ENCODE measurements at places on chromosomes 2 and 18.

- no peak for DNase-seq
Observed at GRCh38 chr2:150378686-150379085, 108.8 kb downstream of the RND3 start.

GRCh38 chr18:13139885-13140450 lies 78.6 kb upstream of the LDLRAD4 start:
- no peak for DNase-seq

GRCh38 chr2:227813562-227814353 lies at the start of gene CCL20:
TSS of gene CCL20 (plus strand) at chr2:227813842. CDS start at chr2:227813912, 70 bp downstream.
- DNase-seq: no peak

- no peak for DNase-seq
Observed at GRCh38 chr18:22337833-22338232, 79.9 kb downstream of the CTAGE1 start.

DNA sequence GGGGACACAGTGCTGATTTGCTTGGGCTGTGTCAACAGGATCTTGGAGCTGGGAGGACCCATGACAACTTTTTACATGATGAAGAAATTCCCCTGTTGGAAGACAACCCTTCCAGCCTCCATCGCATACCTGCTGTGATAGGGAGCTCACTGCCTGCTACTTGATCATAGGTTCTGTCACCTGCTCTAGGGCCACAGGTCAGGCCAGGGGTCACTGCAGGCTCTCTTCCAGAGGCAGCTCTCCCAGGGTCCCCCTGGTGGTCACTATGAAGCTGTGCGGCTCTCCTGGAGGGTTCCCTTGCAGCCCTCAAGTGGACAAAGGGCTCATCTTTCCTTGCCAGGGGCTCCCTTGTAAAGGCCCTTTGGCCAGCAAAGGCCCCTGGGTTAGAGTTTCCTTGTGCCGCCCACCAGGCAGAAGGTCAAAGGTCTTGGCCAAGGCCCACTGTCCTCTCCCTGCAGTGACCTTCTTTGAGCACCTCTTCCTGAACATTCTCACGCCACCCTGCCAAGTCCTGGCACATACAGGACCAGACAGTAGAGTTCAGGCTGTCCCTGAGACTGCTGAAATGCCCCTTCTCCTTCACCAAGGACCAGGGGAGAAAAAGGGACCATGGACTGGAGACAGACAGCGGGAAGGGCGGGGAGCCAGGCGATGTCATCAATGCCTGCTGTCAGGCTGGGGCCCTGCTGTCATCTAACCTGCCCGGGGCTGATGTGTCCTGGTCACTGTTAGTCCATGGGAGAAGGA lies 345.1 kb downstream of the DYSF start:
- DNase-seq: peak; percentile 22

DNA sequence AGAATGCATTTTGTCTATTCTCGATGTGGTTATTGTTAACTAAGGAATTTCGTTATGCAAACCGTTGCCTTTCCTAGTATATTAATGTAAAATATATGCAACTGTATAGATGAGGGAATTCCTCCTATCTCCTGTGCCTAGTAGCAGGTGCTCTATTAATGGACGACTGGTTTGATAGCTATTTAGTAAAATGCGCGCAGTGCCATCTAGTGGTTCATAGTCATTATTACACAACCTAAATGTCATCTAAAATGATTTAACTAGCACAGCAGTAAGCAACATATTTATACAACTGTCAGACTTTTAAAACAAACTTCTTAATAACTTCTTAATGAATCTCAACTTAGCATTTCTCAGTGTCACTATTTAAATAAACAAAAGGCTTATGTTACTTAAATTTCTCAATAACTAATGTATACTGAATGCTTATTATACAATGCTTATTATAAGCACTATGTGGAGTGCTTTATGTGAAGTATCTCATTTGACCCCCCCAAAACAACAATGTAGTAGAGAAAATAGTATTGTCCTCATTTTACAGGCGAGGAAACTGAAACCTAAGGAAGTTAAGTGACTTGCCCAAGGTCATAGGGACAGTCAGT lies 77.9 kb downstream of the DTNA start:
- DNase-seq: peak; percentile 42

GRCh38 chr2:28901841-28902240 lies 7.4 kb downstream of the WDR43 start:
- DNase-seq: no peak

GRCh38 chr2:4588606-4589005 lies 885.2 kb downstream of the DCDC2C start:
- no peak for DNase-seq

- DNase-seq: no peak
Observed at GRCh38 chr2:200962811-200963123, 693 bp downstream of the ORC2 start.

DNA sequence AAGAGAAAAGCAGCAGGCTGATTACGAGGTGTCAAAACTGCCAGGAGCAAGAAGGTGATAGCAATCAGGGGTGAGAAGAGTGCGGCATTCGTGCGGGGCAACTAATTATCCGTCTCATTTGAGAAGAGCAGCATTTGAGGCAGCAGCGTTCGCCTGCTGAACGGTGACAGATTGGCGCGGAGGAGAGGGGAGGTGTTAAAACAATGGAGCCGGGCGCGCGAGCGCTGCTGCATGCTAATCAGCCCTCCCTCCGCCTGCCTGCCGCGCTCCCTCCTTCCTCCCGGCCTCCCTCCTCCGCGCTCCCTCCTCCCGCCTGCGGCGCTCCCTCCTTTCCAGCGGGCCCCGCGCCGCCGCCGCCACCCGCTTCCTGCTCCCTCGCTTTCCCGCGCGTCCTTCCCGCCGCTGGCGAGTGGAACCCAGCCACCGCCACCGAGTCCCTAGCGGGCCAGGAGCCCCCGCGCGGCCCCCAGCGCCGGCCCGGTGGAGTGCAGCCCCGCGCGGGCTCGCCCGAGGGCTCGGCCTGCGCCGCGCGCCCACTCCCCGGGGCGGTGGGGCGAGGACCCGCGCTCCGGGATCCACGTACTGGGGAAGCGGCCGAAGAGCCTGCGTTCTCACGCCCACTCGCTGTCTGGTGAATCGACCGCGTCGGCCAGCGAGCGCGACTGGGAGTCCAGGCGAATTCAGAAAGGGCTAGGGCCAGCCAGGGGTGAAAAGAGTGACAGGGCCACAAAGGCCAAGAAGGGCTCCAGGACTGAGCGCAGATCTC lies 69.5 kb upstream of the PSMD14 start:
- peak; percentile 53 for DNase-seq

GRCh38 chr2:96137321-96138178 lies 752 bp downstream of the ASTL start:
- no peak for DNase-seq

DNA sequence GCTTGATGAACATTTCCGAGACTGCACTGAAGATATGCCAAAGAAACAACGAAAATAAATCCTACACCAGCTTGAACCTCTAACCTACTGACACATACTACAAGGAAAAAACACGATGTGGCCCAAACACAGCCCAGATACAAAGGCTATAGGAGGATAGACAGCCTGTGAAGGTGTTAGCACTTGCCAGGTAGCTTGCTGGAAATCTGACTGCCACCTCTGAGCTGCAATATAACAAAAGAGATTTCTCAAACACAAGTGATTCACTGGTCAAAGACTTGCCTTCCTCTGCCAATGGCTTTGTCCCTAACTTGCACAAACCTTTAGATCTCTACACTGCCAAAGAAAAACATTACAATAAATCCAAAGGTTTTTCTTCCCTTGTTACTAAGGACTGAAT lies 21.1 kb downstream of the CFAP210 start:
- DNase-seq: no peak

DNA sequence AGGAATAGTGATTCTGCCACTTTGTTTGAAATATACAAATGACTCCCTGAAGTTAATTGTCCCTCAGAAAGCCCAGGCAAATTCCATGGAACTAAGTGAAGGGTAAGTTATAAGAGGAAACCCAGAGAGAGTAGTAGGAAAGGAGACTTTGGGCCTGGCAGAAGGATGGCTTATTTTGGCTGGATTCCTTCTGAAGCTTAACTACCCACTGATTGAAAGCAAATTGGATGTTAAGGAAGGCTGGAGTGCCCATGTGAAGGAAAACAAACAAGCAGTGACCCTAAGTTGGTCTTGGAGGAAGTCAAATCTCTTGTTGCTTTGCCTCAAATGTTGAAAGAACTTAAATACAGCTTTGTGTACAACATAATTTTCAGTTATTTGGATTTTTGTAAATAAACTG lies 1106.4 kb upstream of the ZEB2 start:
- DNase-seq: no peak

DNA sequence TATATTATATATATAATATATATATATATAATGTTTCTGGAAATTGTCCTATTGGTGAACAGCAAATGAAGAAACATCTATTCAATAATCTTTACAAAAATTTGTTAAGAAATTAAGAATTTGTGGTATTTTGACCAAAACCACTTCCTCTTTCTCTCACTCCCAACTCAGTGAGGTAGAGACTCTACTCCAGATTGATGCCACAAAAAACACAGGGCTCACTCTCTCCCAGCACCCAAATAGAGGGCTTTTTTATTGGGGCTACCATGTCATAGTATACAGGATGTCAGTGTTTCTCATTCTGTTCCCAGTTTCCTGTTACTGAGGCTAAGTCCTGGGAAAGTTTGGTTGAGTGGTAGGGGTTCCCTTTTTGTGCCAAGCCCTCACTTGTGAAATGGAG lies 1155.4 kb downstream of the BCL11A start:
- no peak for DNase-seq

GRCh38 chr2:159003555-159003954 lies 35.1 kb downstream of the TANC1 start:
- no peak for DNase-seq

GRCh38 chr18:48913201-48913600 lies 37.6 kb downstream of the SMAD7 start:
- DNase-seq: no peak

- DNase-seq: no peak
Observed at GRCh38 chr2:239087046-239087710, 239.3 kb downstream of the TWIST2 start.

DNA sequence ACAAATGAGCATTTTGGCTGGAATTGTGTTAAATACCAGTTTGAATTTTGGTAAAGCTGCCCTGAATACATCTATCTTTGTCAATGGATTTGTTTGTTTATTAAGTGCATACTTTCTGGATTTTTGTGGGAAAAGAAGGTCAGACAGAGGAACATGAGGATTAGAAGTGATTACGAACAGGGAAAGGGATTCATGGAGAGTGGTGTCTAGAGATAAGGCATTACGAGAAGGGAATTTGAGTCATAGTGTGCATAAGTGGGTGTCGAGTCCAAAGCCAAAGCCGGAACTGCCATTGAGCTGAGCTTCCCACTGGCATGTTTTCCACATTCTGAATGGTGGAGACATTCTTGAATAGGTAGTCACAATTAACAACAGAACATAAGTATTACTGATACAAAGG lies 68.9 kb upstream of the EFEMP1 start:
- peak; percentile 88 for DNase-seq

- no peak for DNase-seq
Observed at GRCh38 chr18:35939138-35939537, 33.3 kb upstream of the RMP24 start.

DNA sequence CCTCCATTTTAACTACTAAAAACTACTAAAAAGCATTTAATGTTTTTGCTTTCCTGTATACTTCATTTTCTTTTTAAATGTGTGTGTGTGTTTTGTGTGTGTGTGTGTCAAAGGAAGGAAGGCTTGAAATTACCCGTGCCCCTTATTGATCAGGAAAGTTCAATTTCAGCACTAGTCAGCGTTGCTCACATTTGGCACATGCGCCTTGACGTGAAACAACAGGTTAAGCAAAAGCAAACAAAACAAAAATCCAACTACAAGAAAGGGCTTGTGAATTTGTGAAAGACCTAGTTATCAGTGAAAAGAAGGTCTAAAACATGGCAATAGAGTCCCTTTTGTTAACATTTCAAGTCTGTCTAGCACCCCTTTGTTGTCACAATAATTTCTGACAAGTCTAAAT lies 72.5 kb downstream of the KCNH7 start:
- DNase-seq: no peak

DNA sequence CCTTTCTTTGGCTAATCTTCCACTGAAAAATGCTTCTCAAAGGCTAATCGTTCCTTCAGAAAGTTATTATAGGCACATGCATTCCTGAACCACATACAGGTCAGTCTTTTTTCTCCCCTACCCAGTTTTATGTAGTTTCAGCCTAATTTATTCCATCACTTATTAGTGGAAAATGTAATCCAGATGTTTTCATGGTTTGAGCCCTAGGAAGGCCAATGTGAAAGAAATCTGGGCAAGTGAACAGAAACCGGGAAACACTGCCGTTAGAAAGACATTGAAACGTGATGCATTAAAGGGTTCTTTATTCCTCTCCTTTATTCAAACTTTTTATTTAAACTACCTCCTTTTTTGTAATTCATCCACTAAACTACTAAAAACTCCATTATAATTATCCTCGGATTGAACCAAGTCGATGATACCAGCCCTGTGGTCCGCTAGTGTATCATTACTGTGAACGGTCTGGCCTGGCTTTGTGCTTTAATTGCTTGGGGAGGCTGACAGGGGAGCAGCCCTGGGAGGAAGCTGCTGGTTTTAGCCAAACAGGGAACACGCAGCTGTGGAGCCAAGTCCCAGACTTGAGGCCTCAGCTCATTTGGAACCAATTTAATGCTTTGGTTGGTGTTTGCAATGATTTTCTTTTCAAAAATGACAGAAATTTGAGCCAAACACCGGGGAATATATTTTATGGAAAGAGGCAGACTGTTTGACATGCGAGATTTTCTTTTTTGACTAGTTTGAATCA lies 149.2 kb downstream of the ARHGAP28 start:
- no peak for DNase-seq

DNA sequence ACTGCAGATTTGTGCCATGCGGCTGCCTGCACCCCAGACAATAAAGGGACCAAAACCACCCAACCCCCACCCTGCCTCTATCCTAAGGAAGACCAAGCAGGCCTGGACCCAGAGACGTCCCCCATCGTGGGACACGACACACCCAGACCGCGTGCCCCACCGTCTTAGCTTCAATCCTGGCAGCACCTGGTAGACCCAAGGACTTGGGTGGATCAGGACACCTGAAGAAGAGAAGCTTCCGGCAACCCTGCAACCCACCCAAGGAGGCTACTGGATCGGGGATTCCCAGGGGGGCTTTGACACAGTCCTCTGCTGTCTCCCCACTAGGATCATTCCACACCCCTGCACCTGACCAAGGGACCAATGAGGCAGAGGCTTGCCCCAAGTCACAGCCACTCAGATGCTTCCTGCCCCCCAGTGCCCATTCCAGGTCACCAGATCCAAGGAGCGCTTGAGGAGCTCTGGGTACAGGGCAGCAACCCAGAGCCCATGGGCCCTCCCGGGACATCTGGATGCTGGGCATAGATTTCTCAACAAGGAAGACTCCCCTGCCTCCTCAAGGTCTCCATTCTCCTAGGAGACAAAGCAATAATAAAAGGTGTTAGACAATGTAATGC lies 3.6 kb downstream of the ALPI start:
- no peak for DNase-seq

- DNase-seq: peak; percentile 72
Observed at GRCh38 chr2:168961450-168962229, 60.5 kb downstream of the G6PC2 start.

GRCh38 chr18:13611601-13612195 lies 114.7 kb downstream of the FAM210A start:
- peak; percentile 18 for DNase-seq

- no peak for DNase-seq
Observed at GRCh38 chr2:219658874-219659273, 31.4 kb downstream of the SLC4A3 start.
